ENCODE measurements at places on chromosomes 5 and 9.

DNA sequence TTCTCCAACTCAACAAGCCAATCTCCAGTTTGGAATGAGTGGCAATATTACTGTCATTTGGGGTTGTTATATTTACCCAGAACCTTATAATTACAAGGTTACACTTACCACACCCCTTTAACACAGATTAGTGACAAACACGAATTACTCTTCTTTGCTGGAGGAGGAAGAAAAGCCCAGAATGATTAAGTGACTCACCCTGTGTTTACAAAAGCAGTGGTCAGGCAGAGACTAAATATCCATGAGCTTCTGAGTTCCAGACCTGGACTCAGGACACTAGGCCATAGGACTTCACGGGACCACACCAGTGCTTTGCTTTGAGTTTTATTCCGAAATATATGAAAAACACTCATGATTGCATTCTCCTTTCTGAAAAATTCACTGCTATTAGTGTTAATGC lies 370.8 kb downstream of the TLE1 start:
- DNase-seq, result no peak

GRCh38 chr9:70192707-70193106 lies 66.1 kb upstream of the SMC5 start:
- no peak for DNase-seq

DNA sequence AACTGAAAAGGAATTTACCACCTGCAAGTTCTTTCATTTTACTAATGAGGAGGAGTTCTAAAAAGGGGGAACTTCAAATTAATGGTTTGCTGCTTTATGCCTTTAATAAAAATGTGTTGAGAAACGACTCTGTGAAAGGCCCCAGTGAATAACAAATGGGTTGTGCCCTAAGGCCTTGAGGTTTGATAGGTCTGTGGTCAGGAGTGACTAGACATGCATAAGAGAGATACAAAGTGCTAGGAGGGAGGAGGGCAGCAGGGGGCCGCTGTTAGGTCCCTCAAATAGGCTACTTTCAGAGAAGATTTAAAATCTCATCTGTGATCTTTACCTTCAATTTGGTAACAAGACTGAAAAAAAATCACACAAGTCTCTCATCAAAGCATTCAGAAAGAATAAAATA lies 58.3 kb downstream of the FAM81B start:
- DNase-seq, result no peak

DNA sequence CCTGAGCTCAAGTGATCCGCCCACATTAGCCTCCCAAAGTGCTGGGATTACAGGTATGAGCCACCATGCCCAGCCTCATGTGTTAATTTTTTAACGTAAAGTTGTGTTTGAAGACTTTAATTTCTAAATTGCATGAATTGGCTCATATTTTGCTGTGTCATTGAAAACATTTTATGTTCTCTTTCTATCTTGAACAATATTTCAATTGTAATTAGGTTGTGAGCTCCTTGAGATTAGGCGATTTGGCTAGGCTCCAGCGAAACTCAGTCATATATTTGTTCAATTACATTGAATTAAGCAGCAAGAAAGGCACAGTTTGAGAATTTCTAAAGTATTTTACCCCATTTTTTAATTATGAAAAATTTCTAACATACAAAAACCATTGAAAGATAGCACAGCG lies 34.0 kb downstream of the GAPVD1 start:
- no peak for DNase-seq

GRCh38 chr9:114552706-114553105 lies 34.9 kb upstream of the ATP6V1G1 start:
- no peak for DNase-seq

GRCh38 chr5:86864051-86864450 lies 246.3 kb downstream of the COX7C start:
- DNase-seq, result no peak

DNA sequence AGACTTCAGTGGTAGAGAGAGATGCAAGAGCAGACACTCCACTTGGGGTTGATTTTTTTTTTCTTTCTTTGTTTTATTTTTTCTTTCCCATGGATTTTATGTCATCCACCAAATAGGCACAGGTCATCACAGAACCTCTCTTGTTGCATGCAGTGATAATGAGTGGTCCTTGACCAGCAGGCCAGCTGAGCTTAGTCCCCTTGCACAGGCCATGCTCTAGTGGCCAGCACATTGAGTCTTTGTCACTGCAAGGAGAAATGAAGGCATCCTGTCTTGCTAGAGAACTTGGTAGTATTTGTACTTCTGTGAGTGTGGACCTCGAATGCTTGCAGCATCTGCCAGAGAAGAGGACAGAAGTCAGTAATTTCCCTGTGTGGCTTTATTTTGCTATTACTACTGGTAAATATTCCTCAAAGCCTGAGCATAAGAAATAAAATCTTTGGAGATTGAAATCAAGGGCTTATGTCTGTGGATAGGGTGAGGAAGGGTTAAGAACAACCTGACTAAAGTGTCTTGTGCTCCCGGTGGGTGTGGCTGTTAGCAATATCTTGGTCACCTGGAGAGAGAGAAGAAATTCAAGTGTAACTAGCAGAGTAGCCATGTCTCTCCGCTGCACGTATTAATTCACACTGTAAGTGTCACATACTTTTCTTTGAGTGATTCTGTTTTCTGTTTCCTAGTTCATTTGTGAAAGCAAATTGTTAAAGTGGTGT lies 45.3 kb upstream of the NCS1 start:
- no peak for DNase-seq

- DNase-seq, result no peak
These were observed 101.0 kb upstream of the PIK3R1 start for GRCh38 chr5:68114378-68115040.

DNA sequence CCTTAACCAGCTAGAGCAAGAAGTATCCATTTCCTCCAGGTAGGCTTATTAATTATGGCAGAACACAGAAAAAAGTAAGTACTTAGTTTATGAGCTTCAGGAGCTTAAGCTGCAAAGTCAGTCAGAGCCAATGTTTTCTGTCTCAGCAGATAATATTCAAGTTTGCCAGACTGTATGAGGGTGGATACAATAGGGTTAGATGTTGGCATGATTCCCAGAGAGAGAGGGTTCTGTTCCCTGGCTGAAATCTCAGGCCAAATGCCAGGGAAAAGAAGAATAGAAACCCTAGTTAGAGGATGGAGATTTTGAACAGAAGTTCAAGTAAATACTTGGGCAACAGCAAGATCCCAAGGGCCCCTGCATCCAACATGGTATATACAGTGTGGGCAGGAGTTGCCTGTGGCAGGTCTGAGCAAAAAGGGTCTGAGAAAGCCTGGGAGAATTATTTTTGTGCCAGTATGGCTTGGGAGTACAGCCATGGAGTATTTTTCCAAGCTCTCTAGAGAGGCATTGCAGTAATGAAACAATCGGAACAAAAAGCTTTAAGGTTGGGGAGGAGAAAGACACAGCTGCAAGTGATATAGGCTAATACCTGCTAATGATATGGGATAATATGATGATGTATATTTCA lies 31.0 kb upstream of the ISOC1 start:
- no peak for DNase-seq

DNA sequence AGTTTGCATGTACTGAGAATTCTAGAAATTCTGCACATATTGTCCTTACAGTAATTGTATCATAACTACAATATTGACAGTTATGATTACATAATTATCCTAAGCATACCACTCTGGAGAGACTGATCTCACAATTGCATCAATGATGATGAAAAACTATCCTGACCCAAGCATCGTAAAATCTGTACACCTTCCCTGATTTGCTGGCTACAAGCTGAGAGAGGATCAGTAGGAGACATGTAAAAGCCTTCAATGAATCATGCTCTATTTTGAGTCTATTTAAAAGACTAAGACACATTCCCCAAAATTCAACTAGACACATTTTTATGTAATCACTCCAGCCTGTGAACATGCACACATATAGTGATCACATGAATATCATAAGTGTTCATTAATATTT lies 1833.8 kb downstream of the EFNA5 start:
- no peak for DNase-seq

DNA sequence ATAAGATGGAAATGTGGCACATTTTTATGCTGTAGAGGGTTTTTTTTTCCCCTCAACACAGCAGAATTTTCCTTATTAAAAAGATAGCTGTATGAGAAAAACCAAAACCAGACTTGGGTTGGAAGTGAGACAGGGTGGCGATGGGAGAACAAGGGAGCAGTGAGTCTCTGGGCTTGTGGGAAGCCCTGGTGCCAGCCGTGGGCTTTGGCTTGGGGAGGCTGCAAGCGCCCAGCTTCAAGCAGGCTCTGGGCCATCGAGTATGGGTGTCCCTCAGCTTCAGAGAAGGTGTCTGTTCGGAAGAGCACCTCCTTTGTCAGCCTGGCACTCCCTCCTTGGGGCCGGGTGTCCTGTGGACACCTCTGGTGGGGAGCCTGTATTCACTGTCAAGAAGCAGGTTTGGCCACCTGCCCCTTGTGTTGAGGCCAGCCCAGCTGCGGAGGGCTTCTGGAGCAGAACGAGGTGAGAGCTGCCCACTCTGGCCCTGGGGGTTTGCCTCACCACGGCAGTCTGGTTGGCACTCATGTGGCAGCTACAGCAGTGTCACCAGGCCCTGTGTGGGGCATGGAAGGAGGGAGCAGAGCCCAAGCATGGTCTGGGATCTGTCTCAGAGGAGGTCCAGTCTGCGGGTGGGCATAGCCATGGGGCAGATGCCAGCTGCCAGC lies 37.6 kb upstream of the ANGPTL2 start:
- no peak for DNase-seq

GRCh38 chr5:26339576-26339975 lies 698.8 kb downstream of the CDH9 start:
- DNase-seq, result no peak

GRCh38 chr9:134165357-134166315 lies 1.3 kb upstream of the RNU6ATAC start:
- DNase-seq, result peak; percentile 22

GRCh38 chr9:96080364-96080763 lies 204.9 kb downstream of the ERCC6L2 start:
- no peak for DNase-seq

DNA sequence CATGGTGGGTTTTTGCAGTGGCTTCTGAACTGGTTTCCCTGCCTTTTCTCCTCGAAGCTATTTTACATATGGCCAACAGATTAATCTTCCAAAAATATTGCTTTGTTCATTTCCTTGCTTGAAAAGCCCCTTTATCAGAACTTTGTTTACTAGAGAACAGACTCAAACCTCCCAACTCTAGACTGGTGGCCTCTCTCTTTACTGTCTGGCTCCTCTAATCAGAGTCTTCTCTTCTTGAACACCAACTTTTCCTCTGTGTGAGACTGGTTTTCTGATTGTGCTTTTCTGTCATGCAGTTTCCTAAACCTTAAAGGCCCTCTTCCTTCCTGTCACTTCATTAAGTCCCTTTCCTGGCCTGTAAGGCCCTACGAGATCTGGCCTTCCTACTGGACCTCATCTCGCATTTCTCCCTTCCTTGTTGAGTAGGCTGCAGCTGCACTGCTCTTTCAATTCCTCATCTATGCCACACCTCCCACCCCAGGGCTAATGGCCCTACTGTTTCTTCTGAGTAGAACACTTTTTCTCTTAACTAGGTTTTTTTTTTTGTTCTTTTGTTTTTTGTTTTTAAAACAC lies 5.7 kb downstream of the C9orf43 start:
- DNase-seq, result no peak

GRCh38 chr5:118791926-118792734 lies 196.2 kb downstream of the DTWD2 start:
- DNase-seq, result no peak

- no peak for DNase-seq
These were observed 40.6 kb upstream of the COL5A1 start for GRCh38 chr9:134600836-134601638.

DNA sequence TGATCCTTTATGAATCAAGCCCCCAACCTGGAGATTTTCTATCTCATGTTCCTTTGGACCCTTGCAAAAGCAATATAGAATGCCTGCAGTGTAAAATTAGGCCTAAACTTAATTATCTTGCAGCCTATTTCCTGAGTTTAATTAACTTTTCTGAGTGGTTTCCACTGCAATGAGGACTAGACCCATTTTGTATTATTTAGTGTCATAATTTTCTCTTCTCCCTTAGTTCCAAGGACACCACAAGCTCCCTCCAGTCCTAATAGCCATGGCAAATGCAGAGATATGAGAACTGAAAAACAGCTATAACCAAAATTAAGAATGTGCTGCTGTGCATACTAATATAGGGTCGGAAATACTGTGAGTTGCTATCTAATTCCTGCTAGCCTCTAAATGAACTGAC lies 90.9 kb upstream of the GRAMD2B start:
- no peak for DNase-seq

- no peak for DNase-seq
These were observed 78.8 kb downstream of the SPTLC1 start for GRCh38 chr9:92036411-92036746.

GRCh38 chr5:20692913-20693312 lies 704.9 kb upstream of the CDH18 start:
- no peak for DNase-seq

DNA sequence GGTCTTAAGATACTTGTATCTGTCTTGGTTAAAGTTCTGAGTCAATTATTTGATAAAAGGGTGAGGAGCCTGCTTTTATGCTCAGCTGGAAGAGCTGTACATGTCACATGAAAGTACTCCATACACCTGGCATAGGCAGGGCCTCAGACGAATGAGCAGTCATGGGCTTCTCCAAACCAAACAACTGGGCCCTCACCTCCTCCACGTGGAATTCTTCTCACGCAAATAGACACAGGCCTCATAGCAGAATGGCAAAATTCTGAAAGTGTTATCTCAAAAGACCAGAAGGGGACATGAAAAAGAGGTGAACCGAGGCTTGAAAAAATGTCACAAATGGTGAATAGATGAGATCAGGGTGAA lies 48.6 kb downstream of the FAM240B start:
- DNase-seq, result no peak

GRCh38 chr9:12702160-12702758 lies 9.1 kb downstream of the TYRP1 start:
- DNase-seq, result no peak

DNA sequence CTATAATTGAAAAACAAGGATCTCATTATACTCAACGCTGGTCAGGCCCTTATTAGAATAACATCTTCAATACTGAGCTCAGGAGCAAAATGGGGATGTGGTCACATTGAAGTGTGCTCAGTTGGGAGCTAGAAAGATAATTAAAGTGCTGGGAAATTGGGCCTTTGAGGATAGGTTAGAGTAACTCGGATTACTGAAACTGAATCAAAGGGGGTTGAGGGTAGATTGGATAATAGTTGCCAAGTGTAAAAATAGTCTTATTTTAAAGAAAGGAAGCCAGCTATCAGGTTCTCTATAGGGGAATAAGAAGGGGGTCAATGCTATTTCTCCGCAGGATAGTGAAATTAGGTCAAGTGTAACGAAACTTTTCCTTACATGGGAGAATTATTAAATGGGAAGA lies 391.0 kb upstream of the PTPRD start:
- no peak for DNase-seq

- no peak for DNase-seq
These were observed 26.3 kb downstream of the SIL1 start for GRCh38 chr5:139171779-139172404.

- no peak for DNase-seq
These were observed 325.9 kb upstream of the CYLC2 start for GRCh38 chr9:102669220-102669619.

DNA sequence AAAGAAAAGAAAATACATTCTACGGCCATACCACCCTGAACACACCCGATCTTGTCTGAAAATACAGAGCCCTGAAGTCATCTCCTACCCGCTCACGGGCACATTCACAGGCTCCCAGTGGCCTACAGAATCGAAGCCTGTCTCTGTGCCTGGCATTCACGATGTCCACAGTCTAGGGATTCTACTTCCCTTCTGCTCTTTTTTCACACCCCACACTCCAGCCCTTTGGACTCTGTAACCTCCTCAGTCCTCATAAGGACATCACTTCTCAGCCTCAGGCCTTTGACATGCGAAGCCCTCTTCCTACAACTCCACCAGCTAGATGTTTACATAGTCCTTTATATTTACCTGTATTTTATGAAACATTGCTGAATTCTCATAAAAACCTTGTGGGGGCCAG lies 77.8 kb downstream of the CSNK1A1 start:
- no peak for DNase-seq

- no peak for DNase-seq
These were observed 51.8 kb upstream of the RAPGEF1 start for GRCh38 chr9:131791542-131792254.
